ENCODE measurements at places on chromosomes 2 and 18.

- DNase-seq: no peak
These were observed 10.0 kb upstream of the THADA start for GRCh38 chr2:43605851-43606250.

DNA sequence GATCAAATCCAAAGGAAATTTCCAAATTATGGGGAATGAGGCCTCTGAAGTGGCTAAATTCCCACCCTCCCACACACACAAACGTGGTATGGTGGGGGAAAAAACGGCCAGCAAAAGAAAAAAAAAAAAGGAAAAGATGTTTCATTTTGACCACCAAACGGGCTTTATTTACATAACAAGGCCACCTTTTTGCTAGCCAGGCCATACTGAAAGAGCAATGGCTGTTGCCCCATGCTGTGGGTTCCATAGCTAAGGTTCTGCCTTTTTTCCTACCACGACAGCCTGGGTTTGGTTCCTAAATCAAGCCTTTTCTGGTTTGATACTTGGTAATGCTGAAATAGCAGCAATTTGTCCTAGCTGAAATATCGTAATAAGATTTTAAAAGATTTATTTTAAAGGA, 14.0 kb upstream of the IL1B start:
- no peak for DNase-seq

DNA sequence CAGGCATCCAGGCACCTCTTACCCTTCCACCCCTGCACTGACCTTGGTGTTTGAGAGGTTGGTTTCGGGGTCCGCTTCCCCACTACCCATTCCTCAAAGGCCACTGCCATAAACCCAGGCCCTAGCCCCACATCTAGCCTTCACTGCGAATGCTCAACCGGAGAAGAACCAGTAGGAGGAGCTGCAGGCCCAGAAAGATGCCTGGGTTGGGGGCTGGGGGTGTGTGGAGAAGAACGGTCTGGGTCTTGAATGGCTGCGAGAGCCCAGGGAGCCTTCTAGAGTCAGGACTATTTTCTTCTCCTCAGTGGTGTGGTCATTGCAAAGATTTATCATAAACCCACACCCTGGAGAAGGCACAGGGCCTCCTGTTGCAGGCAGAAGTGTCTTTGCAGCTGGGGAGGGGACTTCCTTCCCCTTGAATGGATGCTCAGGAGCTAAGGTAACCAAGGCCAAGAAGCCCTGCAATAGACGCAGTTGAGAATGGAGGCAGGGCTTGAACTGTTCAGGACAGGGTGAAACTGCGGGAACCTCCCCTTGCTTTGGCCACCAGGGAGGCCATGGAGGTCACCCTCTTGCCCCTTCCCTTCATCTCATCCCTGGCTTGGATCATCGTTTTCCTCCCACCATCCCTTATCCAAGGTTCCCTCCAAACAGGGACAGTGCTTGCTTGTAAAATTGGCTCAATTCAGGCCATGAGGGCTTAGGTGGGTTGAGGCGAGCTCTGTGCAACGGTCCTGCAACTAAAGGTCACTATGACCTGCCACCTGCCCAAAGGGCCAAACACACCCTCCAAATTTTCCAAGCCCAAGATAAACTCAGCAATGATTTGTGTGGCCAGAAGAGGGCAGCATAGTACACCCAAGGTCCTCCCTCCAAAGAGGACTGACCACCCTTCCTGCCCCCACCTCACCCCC, 20.9 kb downstream of the THNSL2 start:
- no peak for DNase-seq

GRCh38 chr18:7657050-7657449, 89.9 kb downstream of the PTPRM start:
- DNase-seq: no peak

GRCh38 chr2:11617984-11618707, 51.8 kb downstream of the NTSR2 start:
- DNase-seq: no peak

DNA sequence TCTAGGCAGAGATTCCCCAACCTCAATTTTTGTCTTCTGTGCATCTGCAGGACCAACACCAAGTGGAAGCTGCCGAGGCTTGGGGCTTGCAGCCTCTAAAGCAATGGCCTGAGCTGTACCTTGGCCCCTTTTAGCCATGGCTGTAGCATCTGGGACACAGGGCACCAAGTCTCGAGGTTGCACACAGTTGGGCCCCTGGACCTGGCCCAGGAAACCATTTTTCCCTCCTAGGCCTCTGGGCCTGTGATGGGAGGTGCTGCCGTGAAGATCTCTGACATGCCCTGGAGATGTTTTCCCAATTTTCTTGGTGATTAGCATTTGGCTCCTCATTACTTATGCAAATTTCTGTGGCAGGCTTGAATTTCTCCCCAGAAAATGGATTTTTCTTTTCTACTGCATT, 105.7 kb upstream of the LDAH start:
- no peak for DNase-seq

GRCh38 chr2:200461846-200462710, 47.8 kb downstream of the KCTD18 start:
- DNase-seq: no peak

- no peak for DNase-seq
These were observed 7.6 kb upstream of the BMP10 start for GRCh38 chr2:68878753-68879152.

- no peak for DNase-seq
These were observed 132.9 kb upstream of the SIX2 start for GRCh38 chr2:45141883-45142866.

DNA sequence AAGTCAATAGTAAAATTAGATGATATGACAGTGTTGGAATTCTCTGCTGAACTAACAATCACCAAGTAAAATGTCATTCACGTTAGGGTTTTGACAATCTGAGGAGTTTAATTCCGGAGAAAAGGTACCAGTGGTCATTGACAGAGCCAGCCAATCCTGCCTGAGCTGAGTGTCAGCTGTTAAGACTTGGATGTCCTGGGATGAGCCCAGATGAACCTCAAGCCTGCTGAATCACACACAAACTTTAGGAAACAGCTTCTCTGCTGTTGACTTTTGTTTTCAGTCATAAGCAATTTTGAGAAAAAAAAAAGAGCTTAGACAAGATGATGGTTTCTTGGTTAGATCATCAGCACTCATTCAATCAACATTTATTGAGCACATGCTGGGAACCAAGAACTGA, 600.0 kb upstream of the SLC39A10 start:
- no peak for DNase-seq

GRCh38 chr2:149038442-149039212, at the start of gene LYPD6B:
Gene LYPD6B (plus strand): TSS chr2:149038699. CDS start chr2:149130949, 92,250 bp downstream.
- no peak for DNase-seq

- no peak for DNase-seq
These were observed 8.6 kb upstream of the UBE2E3 start for GRCh38 chr2:180971811-180972210.

All from stimulated activated CD8-positive, alpha-beta memory T cell treated with anti-CD3 and anti-CD28 coated beads, Interleukin-7, amount 100 ng/mL, for 1 hour (primary cell).